ENCODE measurements at places on chromosomes 1 and 21.

- DNase-seq: no peak
These were observed 11.9 kb downstream of the C2CD2 start for GRCh38 chr21:41941941-41942340.

GRCh38 chr1:51897699-51898031 lies 19.1 kb upstream of the NRDC start:
- DNase-seq: no peak

- peak; percentile 84 for DNase-seq
These were observed 31.8 kb upstream of the BCL10 start for GRCh38 chr1:85307987-85308832.

- DNase-seq: peak; percentile 14
These were observed 1.1 kb downstream of the GFI1 start for GRCh38 chr1:92485381-92486250.

GRCh38 chr1:20787029-20787839 lies at the start of gene HP1BP3:
Gene HP1BP3 (minus strand): TSS chr1:20787307. CDS start chr1:20780440, 6,867 bp downstream.
- DNase-seq: peak; percentile 73

GRCh38 chr1:66292944-66293343 lies 241.0 kb upstream of the SGIP1 start:
- no peak for DNase-seq

- no peak for DNase-seq
These were observed 2.4 kb downstream of the TNFAIP8L2 start for GRCh38 chr1:151158751-151159251.

DNA sequence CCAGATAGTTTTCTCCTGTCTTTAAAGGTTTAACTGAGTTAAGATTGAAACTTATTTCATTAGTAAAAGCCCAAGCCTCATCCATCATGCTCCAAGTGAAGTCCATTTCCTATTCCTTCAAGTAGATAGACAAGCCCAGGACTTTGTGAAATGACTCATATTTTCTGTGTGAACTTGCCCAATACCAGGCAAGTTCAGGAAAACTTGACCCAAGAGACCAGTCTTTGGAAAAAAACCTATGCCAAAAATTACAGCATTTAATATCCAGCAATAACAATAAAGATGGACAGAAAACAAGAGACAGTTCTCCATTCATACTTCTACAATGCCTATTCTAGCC lies 405 bp upstream of the RAB29 start:
- no peak for DNase-seq

- DNase-seq: no peak
These were observed 8.1 kb upstream of the LEFTY1 start for GRCh38 chr1:225896937-225897549.
